ENCODE measurements at places on chromosomes 2 and 18.

- no peak for DNase-seq
These were observed 53.7 kb downstream of the SH2D6 start for GRCh38 chr2:85472261-85472660.

DNA sequence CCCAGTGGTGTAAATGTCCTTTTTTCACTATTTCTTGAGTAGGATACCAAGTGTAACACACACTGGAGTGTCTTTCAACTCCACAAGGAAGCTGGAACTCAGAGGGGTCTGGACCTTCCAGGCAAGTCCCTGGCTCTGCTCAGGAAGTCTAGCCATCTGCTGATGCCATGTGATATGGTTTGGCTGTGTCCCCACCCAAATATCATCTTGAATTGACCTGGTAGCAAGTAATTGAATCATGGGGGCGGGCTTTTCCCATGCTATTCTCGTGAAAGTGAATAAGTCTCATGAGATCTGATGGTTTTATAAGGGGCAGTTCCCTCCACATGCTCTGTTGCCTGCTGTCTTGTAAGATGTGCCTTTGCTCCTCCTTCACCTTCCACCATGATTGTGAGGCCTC, 99.4 kb upstream of the CDC42EP3 start:
- no peak for DNase-seq

DNA sequence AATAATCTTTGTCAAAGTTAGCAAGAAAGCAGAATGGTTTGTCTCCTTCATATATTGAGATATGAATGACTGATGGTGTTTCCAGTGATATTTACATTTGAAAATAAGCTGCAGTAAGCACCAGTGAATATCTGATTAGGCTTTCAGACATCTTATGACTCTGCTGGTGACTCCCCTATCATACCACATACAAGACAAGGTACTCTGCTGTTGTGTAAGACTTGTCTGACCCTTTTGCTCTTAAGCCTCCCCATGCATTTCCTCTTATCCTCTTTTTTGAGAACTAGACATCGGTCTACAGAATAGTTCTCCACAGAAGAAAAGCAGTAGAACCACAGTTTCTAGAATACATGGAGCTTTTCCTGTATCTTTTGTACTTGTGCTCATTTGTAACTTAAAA, 9.3 kb downstream of the POLI start:
- DNase-seq, result no peak

DNA sequence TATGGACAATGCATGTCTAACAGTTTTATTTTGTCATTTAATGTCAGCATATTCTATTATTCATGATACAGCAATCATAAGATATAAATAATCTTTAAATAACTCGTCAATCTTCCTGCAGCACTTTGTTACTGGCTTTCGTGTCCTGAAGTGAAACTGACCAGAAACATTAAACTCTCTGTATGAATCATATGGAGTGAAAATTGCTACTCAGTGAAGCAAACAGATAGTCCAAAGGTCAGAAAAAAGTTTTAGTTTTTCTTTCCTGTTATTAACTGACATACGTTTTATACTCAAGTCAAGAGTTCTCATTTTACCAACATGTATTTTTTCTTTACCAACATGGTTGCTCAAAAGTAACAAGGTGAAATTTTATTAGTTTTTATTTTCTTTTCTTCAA, 106.8 kb upstream of the GALNT5 start:
- DNase-seq, result no peak

DNA sequence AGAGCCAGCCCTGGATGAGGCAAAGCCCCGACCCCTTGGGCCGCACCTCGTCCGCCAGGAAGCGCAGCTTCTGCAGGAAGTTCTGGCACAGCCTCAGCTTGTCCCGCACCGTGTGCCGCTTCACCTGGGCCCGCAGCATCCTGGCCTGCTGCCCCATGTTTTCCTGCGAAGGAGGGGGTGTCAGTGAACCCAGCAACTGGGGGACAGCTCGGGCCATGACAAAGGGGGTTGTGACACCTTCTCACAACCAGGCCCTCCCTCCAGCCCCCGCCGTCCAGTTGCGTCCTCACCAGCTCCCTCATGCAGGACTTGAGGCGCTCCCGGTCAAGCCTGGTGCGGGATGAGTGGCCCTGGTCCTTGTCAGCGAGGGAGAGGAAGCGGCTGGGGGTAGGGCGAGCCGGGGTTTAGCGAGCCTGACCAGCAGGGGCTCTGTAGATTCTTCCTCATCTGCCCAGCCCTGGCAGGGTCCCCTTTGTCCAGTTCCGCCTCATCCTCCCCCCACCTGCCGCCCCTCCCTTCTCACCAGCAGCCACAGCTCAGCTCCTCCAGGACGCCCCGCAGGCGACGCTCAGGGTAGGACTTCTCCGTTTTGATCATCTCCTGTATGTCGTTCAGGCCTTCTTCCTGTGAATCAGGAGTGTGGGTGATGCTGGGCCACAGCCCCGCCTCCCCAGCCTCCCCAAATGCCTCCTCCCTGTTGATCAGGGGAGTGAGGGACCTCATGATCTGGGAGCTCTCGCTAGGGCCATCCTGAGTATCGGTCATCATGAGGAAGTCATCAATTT, 606 bp downstream of the OTOF start:
- peak; percentile 44 for DNase-seq

DNA sequence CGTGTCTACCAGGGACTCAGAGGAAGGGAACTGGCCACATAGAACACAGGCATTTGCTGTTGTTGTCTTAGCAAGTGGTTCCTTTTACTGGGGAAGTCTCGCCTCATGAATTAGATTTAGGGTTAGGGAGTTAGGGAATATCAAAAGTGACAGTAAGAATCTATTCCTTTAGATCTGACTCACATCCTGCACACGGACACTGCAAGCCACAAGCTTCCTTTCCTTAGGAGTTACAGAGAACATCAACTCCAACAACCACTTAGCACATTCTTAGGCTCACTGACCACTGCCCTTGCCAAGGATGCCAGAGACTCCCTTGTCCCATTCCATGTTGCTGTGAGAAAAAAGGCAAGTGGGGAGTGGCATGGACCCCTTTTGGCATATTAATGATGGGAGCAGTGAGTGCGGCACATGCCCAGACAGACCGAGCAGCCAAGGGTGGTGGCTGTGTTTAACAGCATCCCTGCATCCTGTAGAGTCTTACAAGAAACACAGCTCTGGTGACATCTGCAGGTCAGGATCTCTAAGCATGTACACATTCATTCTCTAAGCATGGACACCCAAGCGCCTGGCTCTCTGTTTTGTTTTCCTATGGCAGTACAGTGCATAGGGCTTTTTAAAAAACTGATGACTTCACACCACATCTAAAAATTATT, 745.6 kb upstream of the RAB6C start:
- no peak for DNase-seq

- DNase-seq, result no peak
These were observed 10.6 kb downstream of the CDK15 start for GRCh38 chr2:201816657-201817575.

GRCh38 chr2:45171136-45171501, 161.9 kb upstream of the SIX2 start:
- DNase-seq, result no peak

GRCh38 chr2:172697296-172697695, 38.3 kb upstream of the RAPGEF4 start:
- DNase-seq, result no peak

DNA sequence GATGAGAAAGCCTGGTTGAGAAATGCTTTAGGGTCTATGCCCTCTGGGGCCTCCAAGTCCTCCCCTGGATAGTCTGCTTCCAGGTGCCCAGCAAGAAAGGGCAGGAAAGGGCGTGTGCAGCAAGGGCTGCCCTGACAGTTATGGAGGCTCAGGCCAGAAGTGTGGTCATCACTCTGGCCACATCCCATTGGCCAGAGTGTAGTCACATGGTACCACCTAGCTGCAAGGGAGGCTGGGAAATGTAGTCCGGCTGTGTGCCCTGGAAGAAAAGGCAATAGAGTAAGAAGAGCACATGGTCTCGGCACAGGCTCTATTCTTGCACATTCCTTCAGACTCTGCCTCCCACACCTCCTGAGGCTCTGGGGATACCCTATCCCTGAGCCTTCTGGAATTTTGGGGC, 35.7 kb downstream of the ODC1 start:
- peak; percentile 58 for DNase-seq

DNA sequence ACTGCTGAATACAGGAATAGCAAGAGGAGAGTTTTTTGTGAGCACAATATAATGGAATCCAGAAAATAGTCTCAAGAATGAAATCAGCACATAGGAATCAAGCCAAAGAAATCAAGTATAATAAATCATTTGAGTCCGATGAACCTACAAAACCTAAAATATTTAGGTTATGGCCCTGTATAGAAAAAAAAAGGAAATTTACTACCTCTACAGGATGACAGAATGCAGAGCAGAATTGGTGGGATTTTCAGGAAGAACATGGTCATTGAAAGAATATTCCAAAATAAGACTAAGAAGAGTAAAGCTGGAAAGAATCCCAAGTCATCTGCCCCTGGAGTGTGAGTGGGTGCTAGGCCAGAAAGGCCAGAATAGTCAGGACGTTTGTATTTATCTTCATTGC, 1041.2 kb upstream of the CDH2 start:
- DNase-seq, result no peak

DNA sequence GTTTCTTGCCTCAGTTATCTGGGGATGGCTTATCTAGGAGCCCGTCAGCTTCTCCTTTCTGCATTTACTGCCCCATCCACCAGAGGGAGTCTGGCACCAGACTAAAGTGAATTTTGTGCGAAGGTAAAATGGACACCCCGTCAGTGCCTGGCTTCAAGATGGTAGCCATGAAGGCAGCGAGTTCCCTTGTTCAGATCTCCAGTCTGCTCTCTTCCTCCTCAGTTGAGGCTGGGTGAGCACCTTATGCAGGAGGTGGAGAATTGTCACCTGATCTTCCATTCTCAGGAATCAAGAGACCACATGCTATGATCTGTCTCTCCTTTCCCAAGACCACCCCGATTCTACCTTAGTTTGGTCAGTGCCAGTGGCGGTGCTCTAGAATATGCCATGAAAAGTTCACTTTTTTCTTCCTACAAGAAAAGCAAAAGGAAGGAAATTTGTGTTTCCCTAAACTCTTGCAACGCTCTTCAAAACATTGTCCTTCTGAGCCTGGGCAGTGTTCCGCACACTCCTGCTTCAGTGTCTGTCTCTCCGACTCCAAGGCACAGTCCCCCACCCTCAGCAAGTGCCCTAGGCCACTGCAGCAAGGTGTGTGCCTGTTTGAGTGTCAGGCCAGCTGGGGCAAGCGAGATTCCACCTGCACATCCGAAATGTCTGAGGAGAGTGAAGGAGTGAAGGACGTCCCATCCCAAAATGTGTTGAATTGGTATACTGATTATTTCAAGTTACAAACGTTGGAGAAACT, 168.6 kb downstream of the SS18 start:
- peak; percentile 57 for DNase-seq

GRCh38 chr2:233915128-233915527, 2.0 kb upstream of the TRPM8 start:
- no peak for DNase-seq

GRCh38 chr2:122471753-122472152, 716.3 kb downstream of the TSN start:
- no peak for DNase-seq

- DNase-seq, result no peak
These were observed 41.2 kb downstream of the SLC9A2 start for GRCh38 chr2:102660574-102660973.

DNA sequence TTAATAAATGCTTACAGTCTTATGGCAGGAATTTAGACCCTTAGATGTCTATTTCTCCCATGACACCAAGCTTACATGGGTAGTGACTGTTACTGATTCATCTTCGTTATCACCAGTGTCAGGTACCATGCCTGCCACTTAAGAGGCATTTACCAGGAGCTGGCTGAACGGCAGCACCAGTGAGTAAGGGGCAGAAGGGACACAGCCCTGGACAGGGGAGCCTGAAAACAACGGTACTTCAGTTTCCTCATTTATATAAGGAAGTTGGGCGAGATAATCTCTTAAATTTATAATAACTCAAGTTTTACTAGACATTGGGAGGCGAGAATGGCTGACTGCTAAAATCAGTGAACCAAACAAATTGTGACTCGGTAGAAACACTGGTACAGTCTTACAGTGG, 1.2 kb downstream of the COA5 start:
- no peak for DNase-seq

- DNase-seq, result peak; percentile 28
These were observed 3.0 kb upstream of the ITM2C start for GRCh38 chr2:230861552-230862255.

DNA sequence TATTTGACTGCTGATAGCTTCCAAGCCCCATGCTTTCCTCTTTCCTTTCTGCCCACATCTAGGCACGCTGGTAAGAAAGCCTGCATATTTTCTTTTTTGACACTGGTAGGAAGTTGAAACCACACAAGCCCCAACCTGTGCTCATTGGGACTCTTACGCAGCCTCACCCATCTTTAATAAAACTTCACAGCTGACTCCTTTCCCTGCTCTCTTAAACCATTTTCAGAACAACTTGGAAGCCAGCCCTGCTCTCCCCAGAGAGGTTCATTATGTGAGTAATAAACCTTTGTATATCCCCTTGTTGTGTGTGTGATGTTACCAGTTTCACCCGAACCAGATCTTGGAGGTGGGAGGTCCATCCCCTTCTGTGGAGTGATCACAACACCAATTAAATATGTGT, 268.4 kb downstream of the GPD2 start:
- DNase-seq, result no peak

DNA sequence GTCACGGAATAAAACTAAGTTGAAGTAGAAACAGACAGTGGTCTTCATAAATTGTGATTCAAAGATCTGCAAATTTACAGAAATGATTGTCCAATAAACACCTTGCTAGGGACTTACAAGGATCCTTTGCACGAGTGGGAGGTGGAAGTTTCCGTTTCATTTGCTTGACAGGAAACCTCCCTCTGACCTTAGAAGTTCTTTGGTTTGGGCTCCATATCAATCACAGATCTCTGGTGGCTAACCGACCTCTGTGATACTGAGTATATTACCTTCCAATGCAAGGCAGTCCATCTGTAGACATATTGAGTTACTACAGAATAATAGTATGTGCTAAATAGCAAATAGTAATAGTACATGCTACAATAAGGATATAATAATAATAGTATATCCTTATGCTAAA, 33.7 kb upstream of the RNF152 start:
- DNase-seq, result peak; percentile 53

- DNase-seq, result no peak
These were observed 428.6 kb downstream of the ERBB4 start for GRCh38 chr2:212109792-212110680.

DNA sequence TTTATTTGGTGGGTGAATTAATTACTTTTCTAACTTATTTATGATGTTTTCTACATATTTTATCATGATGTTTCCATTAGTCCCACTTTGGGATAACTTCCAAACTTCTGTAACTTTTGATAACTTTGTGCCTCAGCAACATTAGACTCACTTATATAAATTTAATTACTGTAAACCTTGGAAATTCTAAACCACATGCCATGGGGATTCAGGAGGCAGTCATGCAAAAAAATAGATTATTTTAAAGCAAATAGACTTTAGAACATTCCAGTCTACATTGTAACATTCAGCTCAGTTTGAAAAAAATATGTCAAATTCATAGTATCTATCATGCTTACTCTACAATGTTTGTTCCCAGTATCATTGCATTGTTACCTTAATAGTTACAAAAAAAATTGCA, 728.5 kb upstream of the NRXN1 start:
- DNase-seq, result no peak

GRCh38 chr2:88690591-88691338, 708 bp upstream of the RPIA start:
- peak; percentile 71 for DNase-seq
